ENCODE measurements at places on chromosomes 7 and 10. TPM values are rescaled to one million over a fixed set of nuclear protein-coding genes. Genes with fewer than 3 reads are reported as not detected.

PRR15 gene
- 0.08 TPM for polyA plus RNA-seq

FAM25G gene
- not detected for polyA plus RNA-seq

SH2D4B gene
- 0.01 TPM for polyA plus RNA-seq

SLC26A3 gene
- not detected for polyA plus RNA-seq

DNA sequence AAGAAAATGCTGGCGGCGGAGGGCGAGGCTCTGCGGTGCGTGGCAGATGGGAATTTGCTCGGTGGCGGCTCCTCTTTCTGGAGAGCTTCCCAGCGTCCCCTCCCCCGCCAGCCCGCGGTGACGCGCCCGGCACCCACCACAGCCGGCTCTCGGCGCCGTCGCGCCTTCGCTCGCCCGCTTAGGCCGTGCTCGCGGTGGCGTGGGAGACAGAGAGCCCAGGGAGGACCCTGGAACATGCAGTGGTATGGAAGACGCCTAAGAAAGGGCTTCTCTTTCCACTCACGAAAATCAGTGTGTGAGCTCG, 576 bp upstream of the CSGALNACT2 start:
- peak; percentile 70 for DNase-seq

DNA sequence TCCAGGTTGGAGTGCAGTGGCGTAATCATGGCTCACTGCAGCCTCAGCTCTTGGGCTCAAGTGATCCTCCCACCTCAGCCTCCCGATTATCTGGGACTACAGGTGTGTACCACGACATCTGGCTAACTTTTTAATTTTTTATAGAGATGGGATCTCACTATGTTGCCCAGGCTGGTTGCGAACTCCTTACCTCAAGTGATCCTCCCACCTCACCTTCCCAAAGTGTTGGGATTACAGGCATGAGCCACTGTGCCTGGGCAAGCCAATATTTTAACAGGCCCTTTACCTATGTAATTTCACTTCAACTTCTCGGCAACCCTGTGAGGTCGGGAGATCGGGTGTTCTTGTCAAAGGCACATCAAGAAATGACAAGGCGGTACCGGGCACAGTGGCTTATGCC, 146.3 kb downstream of the CUX1 start:
- no peak for DNase-seq

DNA sequence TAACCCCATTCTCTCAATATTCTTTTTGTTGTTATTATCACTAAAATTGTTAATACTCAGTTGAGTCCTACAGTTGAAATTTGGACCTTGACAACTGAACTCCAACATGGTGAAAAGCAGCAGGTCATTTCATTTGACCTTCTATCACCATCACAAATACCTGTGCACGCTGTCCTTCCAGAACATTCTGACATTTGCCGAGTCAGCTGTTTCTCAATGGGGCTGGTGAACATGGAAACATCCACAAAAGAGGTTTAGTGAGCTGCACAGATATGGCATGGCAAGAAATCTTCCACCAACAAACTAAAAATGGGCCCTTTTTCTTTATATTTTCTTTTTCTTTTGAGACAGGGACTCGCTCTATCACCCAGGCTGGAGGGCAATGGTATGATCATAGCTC, 169.7 kb downstream of the ZNF438 start:
- no peak for DNase-seq

GRCh38 chr7:74223711-74224510, 14.1 kb downstream of the LAT2 start:
- no peak for DNase-seq

Measured in psoas muscle (tissue), 8 donors.